Activated CD4-positive, alpha-beta T cell treated with anti-CD3 and anti-CD28 coated beads for 36 hours (primary cell): ENCODE measurements at places on chromosomes 3 and 15.
A peak's percentile ranks its signal among the peaks of the same experiment; 100 is the strongest.

- DNase-seq, result no peak
Measured at GRCh38 chr15:90735923-90736322, 18.8 kb downstream of the BLM start.

- no peak for DNase-seq
Measured at GRCh38 chr3:48859206-48859605, 11.5 kb upstream of the PRKAR2A start.

DNA sequence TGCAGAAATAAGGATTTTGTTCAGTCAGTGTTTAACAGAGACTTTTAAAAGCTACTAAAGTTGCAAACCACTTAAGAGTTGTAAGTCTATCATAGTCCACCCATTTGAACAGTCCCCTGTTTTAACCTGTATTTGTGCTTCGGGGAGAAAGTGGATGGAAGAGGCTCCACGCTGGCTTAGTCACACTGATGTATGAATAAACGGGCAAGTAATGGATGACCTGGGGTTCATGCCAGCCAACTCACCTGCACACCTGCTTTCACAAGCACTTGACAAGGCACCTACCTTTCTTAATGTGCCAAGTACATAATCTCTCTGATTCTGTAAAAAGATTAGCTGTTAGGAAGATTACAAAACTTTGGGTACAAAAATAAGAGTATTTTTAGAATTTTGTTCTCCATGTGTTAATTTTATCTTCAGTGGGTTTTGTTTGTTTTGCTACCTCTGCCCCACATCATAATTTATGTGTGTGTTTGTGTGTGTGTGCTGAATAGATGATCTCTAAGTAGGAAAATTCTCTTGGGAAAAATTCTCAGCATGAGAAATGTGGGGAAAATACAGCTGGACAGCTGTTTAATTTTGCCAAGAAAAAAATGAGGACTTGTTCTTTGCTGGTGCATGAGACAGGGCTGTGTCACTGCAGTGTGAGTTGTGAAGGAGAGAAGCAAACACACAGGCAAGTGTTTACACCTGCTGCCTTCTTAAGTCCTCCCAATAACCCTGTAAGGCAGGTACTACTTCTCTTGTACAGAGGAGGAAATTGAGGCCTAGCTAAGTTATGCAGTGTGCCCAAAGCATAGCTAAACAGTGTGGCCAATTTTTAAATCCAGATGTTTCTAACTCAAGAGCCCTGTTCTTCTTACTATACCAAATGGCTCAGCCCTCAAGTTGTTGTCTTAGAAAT lies 181.2 kb upstream of the IL12A start:
- no peak for DNase-seq

GRCh38 chr3:83849106-83849730 lies 1109.6 kb upstream of the CADM2 start:
- no peak for DNase-seq

DNA sequence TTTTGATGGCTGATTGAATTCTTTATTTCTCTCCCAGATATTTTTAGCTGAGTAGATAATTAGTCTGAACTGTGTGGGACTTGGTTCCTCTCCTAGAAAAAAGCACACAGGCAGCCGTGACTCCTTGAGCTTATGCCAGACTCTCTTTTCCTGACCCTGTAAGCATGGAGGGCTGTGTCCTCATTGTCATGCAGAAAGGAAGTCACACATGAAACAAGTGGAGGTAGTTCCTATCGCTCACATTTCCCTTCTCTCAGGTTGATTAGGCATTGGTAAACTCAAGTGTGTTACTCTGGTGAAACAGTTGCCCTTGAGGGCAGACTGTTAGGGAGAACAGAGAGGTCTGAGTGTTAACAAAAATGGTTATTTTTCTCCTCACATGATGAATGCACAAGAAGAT lies 6.3 kb upstream of the RTP4 start:
- no peak for DNase-seq

DNA sequence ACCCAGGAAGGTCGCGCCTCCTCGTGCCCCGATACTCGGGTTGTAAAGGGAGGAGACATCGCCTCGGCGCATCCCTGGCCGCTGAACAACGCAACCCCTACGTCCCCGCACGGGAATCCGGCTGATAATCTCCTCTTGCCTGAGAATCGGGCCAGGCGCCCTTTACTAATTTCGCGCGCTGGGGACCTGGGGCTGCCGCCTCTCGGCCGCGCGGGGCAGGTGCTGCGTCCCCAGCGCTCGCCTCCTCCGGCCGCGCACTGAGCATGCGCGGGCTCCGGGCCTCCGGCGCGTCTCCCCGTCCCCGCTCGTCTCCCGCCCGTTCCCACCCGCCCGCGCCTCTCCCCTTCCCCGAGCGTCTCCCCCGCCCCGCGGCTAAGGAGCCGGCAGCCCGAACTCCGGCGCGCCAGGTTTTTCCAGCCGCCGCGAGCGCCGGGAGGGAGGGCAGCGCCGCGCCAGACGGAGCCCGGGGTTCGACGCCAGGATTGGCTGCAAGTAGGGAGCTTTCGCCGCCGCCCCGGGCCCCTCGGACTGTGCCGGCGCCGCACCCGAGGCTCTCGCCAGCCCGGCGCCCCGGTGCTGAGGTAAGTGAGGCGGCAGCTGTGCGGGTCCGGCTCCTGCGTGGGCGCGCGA lies at the start of gene CNTN4:
Gene CNTN4, plus strand, starts transcription at position 469 of the 630 bp plus-strand sequence.
- DNase-seq, result peak; percentile 53
